Neural progenitor cell (in vitro differentiated cells): ENCODE measurements at places on chromosomes 12 and 14.

- DNase-seq, result peak; percentile 16
These were observed 117.5 kb downstream of the DACT1 start for GRCh38 chr14:58755031-58755925.

GRCh38 chr12:123096741-123097140 is 54.1 kb downstream of the PITPNM2 start:
- DNase-seq, result no peak

DNA sequence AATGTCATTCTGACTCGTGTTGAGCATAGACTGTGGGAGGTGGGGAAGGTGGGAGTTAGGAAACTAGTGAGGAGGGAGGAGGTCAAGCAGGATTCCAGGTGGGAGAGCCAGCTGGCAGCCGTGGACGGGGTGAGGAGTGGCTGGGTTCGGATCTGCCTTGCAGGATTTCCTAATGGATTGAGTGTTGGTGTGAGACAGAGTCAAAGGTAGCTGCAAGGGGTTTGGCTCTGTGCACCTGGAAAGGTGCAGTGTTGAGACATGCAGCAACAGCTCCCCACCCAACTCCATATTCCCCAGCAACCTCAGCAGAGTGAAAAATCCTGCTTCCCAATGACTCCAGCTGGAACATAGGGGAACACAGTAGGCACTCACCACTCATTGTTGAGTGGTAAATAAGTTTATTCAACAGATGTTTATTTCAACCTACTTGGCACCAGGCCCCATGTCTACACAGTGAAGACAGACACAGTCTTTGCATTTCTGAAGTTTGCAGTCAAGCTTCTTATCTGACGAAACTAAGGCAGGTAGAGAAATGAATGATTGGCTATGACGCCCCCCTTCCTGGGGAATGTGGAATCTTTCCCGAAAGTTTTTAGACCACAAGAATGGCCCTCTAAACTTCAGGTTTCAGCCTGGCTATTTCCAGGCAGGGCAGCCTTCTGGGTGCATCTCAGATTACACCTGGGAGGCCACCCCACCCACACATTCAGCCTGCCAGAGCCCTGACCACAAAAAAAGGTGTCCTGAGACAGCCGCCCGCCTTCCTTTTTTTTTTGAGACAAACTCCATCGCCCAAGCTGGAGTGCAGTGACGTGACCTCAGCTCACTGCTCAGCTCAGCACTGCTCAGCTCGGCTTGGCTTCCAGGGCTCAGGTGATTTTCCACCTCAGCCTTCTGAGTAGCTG is 37.9 kb upstream of the PLEKHG6 start:
- no peak for DNase-seq

DNA sequence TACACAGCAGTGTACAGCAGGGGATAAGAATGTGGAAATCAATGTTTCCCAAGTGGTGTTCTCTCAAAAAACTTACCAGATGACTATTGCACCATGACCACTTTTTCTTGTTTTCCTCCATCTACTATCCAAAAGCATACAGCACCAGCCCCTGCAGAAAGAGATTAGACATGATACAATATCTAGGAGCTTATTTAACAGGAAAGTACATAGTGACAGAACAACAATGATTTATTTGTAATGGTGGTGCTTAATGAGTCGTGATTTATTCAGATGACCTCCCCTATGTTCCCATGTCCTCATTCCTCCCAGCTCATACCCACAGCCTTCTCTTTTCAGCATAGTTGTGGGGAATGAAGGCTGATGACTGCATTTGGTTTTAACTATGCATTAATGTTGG is 413.6 kb downstream of the BTG1 start:
- DNase-seq, result no peak

- no peak for DNase-seq
These were observed 22.8 kb upstream of the RASSF3 start for GRCh38 chr12:64587447-64587846.

- no peak for DNase-seq
These were observed 315.8 kb downstream of the BCL11B start for GRCh38 chr14:98956181-98956580.

DNA sequence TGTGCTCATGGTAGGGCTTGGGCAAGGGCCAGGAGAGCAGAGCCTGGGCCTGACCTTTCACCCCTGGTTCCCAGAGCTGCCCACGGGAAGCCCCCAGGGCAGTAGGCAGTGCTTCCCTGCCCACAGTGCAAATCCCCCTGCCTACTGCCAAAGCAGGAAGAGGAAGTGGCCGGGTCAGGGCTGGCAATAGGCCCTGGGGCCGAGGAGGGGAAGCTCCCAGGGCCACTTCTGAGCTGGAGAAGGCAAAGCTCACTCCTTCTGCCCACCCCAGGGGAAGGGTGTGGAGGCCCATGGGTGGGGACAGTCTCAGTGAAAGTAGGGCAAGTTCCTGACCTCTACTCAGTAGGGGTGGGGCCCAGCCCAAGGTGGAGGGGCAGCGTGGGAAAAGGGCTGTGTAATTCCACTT is 5.4 kb upstream of the NR4A1 start:
- no peak for DNase-seq

DNA sequence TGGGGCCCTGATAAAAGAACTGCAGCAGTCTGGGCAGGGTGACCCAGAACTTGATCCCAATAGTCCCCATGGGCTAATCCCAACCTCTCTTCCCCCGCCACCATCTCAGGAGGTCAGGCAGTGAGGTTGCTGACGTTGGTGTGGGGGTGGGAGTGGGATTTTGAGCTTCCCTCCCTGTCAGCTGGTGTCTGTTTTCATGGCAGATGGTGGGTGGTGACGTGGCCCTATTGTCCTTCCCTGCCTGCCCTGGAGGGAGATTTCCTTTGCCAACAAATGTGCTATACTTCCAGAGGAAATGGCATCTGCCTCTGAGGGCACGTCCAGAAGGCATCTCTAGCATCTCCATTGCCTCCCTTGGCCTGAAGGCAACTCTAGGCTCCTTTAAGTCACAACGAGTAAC is 37.7 kb downstream of the NEUROD4 start:
- no peak for DNase-seq

DNA sequence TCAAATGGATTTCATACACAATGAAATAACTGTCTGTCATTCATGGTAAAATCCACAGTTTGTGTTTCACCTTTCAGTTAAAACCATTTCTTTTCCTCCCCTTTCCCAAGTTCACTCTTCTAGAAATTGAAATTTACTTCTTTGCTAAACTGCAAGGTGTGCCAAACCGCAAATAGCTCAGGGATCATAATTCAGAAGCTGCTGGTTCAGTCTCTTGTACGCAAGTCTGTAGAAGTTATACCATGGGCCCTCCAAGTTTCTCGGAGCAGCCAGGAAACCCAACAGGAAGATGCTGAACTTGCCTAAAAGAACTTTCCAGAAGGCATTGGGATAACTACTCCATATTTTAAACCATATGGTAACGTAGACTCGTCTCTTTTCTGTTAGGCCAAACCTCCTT is 268.9 kb downstream of the FLRT2 start:
- no peak for DNase-seq

DNA sequence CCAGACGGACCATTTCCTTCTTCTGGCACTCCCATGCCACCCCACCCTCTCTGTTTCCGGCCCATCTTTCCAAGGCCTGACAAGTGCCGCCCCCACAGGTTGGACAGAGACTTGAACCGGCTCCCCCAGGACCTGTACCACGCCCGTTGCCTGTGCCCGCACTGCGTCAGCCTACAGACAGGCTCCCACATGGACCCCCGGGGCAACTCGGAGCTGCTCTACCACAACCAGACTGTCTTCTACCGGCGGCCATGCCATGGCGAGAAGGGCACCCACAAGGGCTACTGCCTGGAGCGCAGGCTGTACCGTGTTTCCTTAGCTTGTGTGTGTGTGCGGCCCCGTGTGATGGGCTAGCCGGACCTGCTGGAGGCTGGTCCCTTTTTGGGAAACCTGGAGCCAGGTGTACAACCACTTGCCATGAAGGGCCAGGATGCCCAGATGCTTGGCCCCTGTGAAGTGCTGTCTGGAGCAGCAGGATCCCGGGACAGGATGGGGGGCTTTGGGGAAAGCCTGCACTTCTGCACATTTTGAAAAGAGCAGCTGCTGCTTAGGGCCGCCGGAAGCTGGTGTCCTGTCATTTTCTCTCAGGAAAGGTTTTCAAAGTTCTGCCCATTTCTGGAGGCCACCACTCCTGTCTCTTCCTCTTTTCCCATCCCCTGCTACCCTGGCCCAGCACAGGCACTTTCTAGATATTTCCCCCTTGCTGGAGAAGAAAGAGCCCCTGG is 1.2 kb upstream of the CMTM5 start:
- no peak for DNase-seq

GRCh38 chr12:69321351-69321750 is 26.8 kb upstream of the LYZ start:
- no peak for DNase-seq

GRCh38 chr14:74978416-74978947 is 23.1 kb upstream of the PGF start:
- DNase-seq, result peak; percentile 29

GRCh38 chr14:24228902-24229301 is 3.3 kb downstream of the NEDD8 start:
- DNase-seq, result no peak

GRCh38 chr14:37592482-37593408 is 2.3 kb downstream of the FOXA1 start:
- peak; percentile 42 for DNase-seq

- DNase-seq, result no peak
These were observed 7.7 kb downstream of the SLC6A13 start for GRCh38 chr12:254912-255311.

DNA sequence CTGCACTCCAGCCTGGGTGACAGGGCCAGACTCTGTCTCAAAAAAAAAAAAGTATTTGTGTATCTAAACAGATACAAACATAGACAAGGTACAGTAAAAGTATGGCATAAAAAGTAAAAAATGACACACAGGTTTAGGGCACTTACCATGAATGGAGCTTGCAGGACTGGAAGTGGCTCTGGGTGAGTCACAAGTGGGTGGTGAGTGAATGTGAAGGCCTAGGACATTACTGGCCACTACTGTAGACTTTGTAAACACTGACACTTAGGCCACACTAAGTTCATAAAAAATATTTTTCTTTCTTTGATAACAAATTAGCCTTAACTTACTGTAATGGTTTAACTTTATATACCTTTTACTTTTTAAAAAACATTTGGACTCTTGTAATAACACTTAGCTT is 38.0 kb upstream of the EIF5 start:
- DNase-seq, result no peak

DNA sequence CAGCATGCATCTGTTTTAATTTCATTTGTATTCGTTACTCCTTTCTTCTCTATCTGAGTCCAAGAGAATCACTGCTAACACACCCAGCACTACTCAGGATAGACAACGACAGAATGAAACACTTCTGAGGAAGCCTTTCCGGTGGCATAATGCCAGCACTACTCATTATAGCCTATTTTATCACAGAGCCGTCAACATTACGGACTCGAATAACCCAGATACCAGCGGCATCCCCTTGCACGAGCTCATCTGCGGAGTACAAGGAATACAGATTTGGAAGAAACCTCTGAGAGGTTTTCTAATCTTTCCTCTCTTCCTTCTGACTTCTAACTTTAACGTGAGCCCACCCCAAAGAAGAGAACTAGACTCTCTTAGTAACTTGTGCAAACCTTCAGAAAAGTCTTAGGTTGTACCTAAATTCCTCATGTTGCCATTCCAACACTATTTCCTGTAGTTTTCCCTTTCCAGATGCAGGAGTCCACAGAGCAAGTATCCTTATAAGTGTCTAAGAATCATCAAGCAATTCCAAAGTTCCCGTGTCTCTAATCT is 248.1 kb downstream of the APAF1 start:
- DNase-seq, result peak; percentile 21

DNA sequence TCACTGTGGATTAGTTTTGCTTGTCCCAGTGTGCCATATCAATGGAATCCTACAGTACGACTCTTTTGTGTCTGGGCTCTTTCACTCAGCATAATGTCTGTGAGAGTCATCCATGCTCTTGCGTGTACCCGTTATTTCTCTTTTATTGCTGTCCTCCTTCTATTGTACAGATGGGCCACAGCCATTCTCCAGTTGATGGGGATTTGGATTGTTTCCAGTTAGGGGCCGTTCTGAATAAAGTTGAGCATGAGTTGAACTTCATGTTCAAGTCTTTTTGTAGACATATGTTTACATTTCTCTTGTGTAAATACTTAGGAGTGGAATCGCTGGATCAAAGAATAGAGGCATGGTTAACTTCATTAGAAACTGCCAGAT is 38.3 kb downstream of the MYO1H start:
- DNase-seq, result no peak

GRCh38 chr12:29253906-29254625 is 105.0 kb downstream of the FAR2 start:
- DNase-seq, result no peak

DNA sequence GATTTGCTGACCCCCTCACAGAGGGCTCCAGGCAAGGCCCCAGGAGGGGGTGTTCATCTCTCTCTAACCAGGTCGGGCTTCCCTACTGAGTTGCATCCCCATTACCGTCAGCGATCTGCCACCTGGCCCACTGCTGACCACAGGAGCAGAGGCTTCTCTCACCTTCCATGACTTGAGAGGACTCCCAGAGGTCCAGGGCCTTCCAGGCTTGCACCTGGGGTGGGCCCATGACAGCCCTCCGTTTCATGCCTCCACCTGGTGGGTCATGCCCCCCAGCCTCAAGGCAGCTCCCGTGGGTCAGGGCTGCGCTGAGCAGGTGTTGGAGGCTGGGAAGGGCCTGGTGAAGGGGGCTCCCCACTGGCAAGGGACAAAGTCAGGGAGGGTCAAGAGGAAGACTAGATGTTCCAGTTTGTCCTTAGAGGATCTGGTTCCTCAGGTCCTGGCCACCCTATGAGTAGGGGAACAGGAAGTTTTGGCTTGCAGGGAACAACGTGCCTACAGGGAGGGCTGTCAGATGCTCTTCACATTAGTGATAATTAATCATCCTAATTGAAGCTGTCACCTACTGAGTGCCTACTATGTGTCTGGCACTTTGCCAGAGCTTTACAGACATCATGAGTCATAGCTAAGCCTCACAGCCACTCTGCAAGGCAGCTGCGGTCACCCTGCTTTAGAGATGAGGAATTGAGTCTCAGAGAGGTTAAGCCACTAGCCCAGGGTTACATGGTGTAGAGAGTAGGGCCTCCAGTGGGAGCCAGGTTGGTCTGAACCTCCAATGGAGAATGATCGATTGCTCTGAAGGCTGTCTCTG is 13.8 kb downstream of the NFKBIA start:
- no peak for DNase-seq

- no peak for DNase-seq
These were observed 27.1 kb upstream of the NR2C1 start for GRCh38 chr12:95100264-95101190.

GRCh38 chr12:70466753-70467152 is 100.7 kb downstream of the KCNMB4 start:
- DNase-seq, result no peak

DNA sequence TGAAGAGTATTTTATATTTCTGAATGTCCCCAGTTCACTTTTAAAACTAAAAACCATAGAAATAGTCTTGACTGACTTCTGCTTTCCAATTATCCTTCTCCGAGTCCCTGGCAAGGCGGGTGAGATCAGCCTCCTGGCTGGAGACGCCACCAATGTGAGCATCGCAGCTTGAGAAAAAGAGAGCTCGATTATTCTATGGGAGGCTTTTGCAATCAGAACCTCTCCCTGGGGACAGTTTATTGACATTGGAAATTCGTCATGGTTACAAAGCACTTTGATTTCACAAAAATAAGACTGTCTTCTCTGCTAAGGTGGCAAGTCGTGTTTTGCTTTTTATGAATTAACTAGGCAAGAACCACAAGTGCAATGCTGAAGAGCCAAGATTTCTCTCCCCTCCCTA is 23.6 kb upstream of the GPHB5 start:
- DNase-seq, result no peak

- no peak for DNase-seq
These were observed 70.7 kb upstream of the ASPG start for GRCh38 chr14:104014764-104015163.

- peak; percentile 61 for DNase-seq
These were observed 6.4 kb upstream of the DTX1 start for GRCh38 chr12:113049976-113050742.

- no peak for DNase-seq
These were observed 57.7 kb upstream of the CSRP2 start for GRCh38 chr12:76936275-76937193.
